A549 (cell line): ENCODE measurements at places on chromosomes 3 and 15.

GRCh38 chr3:194957743-194958240 lies 272.1 kb downstream of the FAM43A start:
- DNase-seq: no peak

DNA sequence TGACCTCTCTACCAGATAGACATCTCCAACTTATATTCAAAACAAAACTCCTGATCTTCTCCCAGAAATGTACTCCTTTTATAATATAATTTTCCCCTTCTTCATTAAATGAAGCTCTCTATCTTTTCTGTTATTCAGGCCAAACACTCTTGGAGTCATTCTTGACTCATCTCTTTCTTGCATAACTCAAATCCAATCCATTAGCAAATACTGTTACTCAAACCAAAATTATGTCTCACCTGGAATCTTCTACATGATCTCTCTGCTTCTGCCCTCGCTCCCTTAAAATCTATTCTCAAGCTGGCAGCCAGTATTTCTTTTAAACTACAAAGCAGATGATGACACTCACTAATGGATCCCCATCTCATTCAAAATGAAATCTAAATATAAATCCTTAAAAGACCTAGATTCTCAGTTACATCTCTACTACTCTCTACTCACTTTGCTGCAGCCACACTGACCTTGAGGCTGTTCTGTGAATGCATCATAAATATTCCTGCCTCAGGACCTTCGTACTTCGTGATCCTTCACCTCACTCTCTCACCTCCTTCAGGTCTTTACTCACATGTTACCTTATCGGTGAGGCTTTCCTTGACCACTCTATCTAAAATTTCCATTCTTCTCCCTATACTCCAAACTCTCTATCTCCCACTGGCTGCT lies 160.9 kb downstream of the TBC1D5 start:
- no peak for DNase-seq

- DNase-seq: peak; percentile 27
Measured at GRCh38 chr15:63677778-63678177, 80.6 kb downstream of the FBXL22 start.

DNA sequence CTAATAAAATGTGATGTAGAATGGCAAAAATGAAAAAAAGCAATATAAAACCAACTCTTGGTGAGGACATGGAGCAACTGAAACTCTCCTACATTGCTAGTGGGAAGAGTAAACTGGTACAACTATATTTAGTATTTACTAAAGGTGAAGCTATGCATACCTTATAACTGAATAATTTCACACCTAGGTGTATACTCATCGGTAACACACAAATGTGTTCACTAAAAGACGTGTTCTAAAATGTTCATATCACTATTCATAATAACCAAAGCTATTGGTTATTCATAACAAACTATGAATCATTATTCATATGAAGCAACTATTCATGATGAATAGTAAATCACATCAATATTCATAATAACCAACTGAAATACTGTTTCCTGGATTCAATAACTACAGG lies 1030.3 kb downstream of the ROBO2 start:
- DNase-seq: no peak

- no peak for DNase-seq
Measured at GRCh38 chr15:101172501-101173071, 79.3 kb downstream of the CHSY1 start.

DNA sequence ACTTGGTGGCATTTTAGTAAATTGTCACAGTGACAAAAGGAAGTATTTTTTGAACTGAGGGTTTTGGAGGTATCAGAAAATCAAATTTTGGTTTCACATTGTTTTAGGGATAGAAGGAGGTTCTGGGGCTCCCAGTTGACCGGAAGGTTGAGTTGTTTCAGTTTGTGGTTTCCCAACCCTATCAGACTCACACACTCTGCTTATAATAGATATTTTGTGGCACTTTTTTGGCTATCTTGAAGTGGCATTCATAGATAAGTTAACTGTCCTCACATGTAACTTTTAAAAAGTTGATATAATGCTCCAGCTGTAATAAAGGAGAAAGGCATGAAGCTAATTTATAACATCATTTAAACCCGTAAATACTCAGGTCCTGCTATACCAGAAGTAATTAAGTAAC lies 12.8 kb downstream of the ARMC8 start:
- DNase-seq: no peak

DNA sequence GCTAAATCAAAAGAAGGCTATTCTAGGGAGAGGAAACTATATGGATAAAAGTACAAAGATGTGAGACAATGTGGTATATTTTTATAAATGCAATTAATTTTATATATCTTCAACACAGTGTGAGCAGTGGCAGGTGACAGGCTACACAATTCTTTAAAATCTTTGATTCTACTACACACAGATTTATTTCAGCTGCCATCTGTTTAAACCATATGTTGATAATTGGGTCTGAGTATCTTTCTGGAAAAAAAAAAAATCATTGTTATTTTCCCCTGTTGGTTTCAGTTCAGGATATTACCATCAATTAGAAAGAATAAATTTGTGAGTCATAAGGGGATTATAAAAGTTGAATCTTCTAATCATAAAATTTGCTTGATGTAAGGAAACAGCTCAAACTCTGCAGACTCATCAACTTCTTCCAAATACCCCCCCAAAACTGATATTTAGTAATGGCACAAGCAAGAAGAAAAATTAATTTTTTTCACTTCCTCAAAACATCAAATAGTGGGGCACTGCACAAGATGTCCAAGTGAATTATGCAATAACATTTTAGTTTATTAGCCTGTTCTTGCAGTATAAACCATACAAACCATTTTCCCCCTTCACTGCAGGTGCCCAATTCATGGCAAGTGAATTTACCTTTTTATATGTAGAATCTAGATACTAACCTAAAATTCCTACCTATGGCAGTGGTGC lies 12.0 kb downstream of the PIERCE2 start:
- no peak for DNase-seq

- DNase-seq: no peak
Measured at GRCh38 chr3:129890125-129890524, 3.4 kb downstream of the TMCC1 start.
